ENCODE measurements at places on chromosomes 2 and 18.
A peak's percentile ranks its signal among the peaks of the same experiment; 100 is the strongest.

- DNase-seq = no peak
Observed at GRCh38 chr2:68747413-68747812, 12.8 kb downstream of the ARHGAP25 start.

GRCh38 chr2:99953750-99954149 lies 188.6 kb downstream of the AFF3 start:
- DNase-seq = no peak

GRCh38 chr2:179804206-179804605 lies 57.2 kb downstream of the ZNF385B start:
- no peak for DNase-seq

- DNase-seq = peak; percentile 34
Observed at GRCh38 chr18:79588636-79589481, 90.7 kb upstream of the CTDP1 start.

- DNase-seq = no peak
Observed at GRCh38 chr2:106561356-106561755, 74.2 kb downstream of the CD8B2 start.

- no peak for DNase-seq
Observed at GRCh38 chr2:219743548-219743947, 116.1 kb downstream of the SLC4A3 start.

DNA sequence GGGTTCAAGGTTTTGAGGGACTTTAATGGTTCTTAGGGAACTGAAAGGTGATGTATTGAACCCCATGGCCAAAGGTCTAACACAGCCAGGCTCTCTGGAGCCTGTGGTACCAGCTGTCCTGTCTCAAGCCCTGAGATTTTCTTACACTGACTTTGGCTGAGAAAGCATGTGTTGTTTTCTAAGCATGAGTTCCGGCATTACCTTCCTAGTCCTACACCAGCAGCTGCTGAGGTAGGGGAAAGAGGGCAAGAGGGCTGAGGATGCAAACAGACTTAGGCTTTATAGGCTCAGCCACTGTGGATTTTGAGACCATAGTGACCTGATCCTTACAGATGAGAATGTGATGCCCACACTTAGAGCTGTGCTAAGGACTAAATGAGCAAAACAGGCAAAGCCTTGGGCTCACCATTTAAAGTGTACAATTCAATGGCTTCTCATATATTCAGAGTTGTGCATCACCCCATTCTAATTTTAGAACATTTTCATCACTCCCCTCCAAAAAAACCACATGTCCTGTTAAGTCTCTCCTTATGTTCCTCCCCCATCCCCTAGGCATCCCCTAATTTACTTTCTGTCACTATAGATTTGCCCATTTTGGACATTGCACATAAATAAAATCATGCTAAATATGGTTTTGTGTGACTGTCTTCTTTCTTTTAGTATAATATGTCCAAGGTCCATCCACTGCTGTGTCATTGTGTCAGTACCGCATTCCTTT lies 99.7 kb upstream of the OTOS start:
- DNase-seq = no peak

- DNase-seq = peak; percentile 87
Observed at GRCh38 chr18:22282311-22283115, 113.1 kb downstream of the GATA6 start.

GRCh38 chr2:178998539-178998938 lies 51.4 kb downstream of the CCDC141 start:
- DNase-seq = no peak

DNA sequence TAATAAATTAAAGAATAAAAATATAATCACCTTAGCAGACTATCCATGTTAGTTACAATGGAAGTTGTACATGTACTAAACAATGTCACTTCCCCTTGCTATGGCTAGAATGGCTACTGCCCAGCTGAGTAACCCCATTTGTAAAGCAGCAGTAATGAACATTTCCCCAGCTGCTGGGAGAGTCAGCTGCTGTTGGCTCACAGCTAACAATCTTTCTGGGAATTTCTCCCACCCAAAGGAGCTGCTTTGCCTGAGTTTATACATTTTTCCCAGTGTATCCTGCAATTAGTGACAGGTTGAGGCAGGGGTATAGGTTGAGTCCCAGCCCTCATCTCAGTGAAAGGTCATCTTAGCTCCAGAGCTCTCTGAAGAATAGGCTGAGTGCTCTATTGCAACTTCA lies 665.6 kb upstream of the KLHL29 start:
- DNase-seq = no peak

Measured in NB4 (cell line).